Stimulated activated CD8-positive, alpha-beta memory T cell treated with anti-CD3 and anti-CD28 coated beads, Interleukin-12 subunit alpha, Interleukin-12 subunit beta, amount 100 ng/mL, for 4 hours (primary cell): ENCODE measurements at places on chromosomes 12 and 14.
A peak's percentile ranks its signal among the peaks of the same experiment; 100 is the strongest.

- DNase-seq, result no peak
Observed at GRCh38 chr12:124759841-124760503, 103.7 kb downstream of the SCARB1 start.

GRCh38 chr12:80484746-80485145, 40.7 kb downstream of the PTPRQ start:
- no peak for DNase-seq

GRCh38 chr14:76022991-76023390, 37.4 kb downstream of the IFT43 start:
- no peak for DNase-seq

GRCh38 chr12:130337488-130338303, at the start of gene PIWIL1:
Gene PIWIL1 (plus strand): TSS chr12:130337887. CDS start chr12:130342592, 4,705 bp downstream.
- DNase-seq, result no peak

GRCh38 chr12:27158297-27158696, 75.9 kb upstream of the C12orf71 start:
- DNase-seq, result no peak

DNA sequence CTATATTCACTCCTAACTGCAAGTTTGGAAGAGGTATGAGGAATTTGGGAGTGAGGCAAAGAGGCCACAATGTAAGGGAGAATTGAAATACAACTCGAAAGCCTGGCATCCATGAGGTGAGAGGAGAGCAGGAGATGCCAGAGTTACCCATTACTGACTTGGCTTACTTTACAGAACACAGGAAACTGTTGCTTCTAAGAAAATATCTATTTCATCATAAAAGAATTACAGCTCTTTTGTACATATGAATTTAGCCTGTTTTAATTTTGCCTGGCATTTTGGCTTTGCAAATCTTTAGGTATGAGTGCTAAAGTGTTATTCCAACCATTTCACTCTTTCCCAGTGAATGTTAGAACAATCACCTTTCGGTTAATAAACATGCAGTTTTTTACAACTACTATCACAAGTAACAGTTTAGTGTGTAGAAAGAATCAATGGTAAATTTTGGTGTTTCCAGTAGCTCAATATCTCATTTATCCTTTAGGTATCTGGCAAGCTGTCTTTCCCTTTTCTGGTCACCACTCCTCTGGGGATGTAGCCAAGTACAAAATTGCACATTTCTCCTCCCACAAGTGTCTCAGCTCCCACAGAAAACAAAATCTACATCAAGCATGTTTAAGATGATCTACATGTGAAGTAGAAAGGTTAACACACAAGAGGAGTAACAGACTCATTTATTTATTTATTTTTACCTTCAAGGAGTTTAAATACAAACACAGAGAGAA, 196.6 kb upstream of the DCN start:
- DNase-seq, result no peak

- no peak for DNase-seq
Observed at GRCh38 chr12:105047308-105047707, 37.0 kb downstream of the ALDH1L2 start.

DNA sequence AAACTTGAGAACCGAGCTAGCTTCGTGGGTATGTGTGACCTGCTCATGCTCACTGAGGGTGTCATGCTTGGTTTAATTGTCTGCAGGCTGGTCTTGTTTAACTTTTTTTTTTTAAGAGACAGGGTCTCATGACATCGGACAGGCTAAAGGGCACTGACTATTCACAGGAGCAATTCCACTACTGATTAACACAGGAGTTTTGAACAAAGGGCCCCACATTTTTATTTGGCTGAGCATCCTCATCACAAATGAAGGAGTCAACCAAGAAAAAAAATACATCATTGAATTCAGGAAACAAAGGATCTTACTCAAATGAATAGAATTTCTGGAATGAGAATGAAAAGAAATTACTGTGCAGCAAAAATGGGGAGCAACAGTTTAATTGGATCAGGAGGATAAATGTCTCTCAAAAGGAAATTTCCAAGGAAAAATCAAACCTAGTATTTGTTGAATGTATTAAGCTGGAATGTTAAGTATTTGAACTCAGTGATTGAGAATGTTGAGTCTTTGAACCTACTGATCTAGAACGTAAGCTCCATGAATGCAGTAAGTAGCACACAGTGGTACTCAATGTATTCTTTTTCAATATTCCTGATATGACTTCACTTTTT, 20.8 kb upstream of the PYROXD1 start:
- DNase-seq, result no peak

DNA sequence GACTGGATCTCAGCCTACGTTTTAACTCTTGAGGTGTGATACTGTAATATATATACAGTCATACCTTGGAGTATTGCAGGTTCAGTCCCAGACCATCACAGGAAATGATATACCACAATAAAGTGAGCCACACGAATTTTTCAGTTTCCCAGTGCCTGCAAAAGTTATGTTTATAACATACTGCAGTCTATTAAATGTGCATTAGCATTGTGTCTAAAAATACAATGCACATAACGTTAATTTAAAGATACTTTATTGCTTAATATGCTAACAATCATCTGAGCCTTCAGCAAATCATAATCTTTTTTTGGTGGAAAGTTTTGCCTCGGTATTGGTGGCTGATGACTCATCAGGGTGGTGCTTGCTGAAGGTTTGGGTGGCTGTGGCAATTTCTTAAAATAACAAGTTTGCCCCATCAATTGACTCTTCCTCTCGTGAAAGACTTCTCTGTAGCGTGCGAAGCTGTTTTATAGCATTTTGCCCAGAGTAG, 18.9 kb downstream of the PYROXD1 start:
- no peak for DNase-seq

DNA sequence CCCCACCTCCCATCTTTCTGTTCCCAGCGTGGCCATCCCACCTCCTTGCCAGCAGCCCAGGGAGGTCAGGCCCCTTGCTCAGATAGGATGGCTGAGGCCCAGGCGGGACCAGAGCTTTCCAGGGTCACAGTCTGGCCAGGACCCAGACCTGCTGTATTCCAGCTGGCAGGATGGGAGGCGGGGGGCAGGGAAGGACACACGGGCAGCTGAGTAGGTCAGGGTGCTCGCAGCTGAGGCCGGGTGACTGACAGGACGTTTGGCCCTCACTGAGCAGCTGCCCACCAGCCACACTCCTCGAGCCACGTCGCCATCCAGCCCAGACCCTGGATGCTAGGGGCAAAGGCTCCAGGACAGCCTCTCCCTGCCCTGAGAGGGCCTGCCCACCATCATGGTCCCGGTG, 4.0 kb downstream of the NUDT14 start:
- no peak for DNase-seq

- DNase-seq, result no peak
Observed at GRCh38 chr12:110920324-110920910, at the start of gene MYL2. Gene MYL2 (minus strand): TSS chr12:110920579. CDS start chr12:110920529, 50 bp downstream.

GRCh38 chr12:85179680-85180270, 100.2 kb upstream of the ALX1 start:
- no peak for DNase-seq

- DNase-seq, result no peak
Observed at GRCh38 chr12:38956337-38956736, 50.9 kb upstream of the CPNE8 start.

DNA sequence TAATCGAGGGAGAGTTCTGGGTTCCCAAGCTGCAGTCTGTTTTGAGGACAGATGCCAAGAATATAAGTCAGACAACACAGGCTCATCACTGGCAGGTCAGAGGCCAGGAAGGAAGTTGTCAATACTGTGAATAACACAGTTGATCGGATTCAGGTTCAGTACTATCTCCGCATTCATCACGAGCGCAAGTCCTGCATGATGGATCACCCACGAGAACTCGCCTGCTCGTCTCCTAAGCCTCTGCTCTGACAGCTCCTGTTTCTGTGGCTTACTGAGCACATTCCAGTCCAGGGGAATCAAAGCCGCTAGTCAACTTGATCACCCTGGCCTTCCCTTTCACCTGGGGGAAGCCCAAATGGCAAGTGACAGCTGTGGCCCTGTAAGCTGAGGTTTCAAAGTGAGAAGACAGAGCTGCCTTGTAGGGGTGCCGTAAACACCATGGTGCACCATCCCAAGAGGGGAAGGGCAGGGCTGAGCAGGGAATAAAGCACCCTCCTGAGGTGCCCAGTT, 60.1 kb upstream of the DICER1 start:
- no peak for DNase-seq

DNA sequence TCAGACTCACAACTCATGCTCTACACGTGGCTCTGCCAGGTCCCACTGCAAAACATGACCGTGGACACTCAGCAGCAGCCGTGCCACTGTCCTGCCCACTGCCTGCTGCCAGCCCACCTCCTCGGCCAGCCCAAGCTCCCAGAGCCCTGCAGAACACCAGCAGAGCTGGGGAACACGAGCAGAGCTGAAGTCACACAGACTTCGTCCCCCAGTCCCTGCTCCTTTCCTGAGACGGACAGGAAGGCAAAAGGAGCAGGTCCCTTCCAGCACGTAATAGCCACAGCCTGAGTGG, 152.1 kb downstream of the DPF3 start:
- DNase-seq, result no peak

- no peak for DNase-seq
Observed at GRCh38 chr14:74495356-74495755, 1.8 kb downstream of the ISCA2 start.

DNA sequence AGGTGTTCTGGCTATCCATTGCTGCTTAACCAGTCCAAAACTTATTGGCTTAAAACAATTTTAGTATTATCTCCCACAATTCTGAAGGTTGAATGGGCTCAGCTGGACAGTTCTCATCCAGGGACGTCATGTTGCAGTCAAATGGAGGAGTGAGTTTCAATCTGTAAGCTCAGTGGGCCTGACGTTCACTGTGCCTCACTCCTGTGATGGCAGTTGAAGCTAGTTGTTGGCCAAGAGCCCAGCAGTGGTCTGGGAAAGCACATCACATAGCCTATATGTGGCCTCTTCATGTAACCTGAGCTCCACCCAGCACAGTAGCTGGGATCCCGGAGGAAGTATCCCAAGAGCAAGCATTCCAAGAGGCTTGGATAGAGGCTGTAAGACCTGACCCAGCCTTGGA, 40.6 kb upstream of the CDKN3 start:
- DNase-seq, result no peak

DNA sequence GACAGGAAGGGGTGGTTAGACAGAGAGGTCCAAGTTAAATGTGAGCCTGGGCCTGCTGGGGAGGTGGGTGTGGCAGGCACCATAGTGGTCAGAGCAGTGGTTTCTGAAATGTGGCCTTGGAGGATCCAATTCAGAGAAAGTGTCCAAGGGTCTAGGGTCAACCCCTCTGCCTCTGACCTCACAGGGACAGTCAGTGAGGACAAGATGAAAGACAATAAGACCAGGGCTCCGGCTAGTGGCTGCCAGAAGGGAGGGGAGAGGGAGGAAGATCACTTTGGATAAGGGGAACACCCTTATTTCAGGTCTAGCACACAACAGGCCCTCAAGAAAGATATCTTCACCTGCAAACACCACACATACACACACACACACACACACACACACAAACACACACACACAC, 335.1 kb downstream of the MED13L start:
- DNase-seq, result no peak

DNA sequence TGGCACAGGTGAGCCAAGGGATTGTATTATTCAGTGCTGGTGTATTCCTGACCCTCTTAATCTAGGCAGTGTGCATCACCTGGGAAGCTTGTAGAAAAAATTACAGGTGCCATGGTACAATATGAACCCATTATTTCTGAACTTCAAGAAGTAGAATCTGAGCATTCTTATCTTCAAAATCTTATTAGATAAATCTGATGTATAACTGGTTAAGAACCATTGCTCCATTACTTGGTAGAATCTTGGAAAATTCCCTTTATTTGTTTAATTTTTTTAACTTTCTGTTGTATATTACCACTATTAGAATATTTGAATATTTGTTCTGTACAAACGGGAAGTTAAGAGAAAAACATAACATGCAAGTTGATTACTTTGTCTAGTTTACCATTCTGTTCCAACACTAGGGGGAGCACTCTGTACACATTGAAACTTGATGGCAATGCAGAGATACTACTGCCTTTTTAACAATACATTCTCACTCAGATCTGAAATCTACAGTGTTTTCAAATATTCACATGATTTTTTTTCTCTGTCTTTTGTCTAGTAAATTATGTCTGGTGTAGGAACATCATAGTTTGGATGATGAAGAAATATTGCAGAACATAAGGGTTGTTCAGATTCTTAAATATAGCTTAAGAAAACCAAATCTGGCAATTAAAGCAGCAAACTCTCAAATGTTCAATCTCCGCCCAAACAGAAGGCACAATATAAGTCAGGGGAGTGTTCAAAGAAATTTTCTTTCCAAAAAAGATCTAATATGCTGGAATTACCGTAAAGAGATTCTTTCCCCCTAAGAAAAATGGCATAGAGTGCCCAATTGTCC, 196.6 kb downstream of the PCNX1 start:
- no peak for DNase-seq

- DNase-seq, result no peak
Observed at GRCh38 chr12:25883026-25883916, 75.2 kb upstream of the RASSF8 start.

DNA sequence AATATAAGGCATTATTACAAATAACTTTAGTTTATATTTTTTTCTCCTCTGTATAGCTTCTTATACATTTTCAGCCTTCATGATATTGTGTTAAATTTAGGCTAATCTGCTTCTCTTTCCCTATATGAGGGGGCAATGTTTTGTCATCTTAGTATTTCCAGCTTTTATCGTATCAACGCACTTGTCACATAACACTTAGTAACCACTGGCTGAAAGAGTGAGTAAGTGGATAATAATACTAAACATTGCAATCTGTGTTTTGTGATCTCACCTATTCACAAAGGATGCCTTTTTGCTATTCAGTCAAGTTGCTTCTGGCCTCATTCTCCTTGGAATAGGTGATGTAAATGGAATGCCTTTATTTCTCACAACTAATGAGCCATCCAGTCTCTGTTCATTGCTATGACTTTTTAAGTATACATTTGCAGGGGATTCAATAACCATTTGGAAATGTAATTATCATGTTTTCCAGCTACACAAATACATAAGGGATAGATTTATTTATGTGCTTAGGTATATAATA, 260.9 kb downstream of the BMP4 start:
- DNase-seq, result no peak

- peak; percentile 43 for DNase-seq
Observed at GRCh38 chr12:51341251-51342007, 5.0 kb downstream of the CELA1 start.

GRCh38 chr12:92186038-92186470, 40.4 kb upstream of the BTG1 start:
- DNase-seq, result no peak

GRCh38 chr14:87869619-87870583, 123.1 kb downstream of the GALC start:
- DNase-seq, result no peak

GRCh38 chr14:67673451-67673850, 981 bp downstream of the VTI1B start:
- DNase-seq, result no peak

DNA sequence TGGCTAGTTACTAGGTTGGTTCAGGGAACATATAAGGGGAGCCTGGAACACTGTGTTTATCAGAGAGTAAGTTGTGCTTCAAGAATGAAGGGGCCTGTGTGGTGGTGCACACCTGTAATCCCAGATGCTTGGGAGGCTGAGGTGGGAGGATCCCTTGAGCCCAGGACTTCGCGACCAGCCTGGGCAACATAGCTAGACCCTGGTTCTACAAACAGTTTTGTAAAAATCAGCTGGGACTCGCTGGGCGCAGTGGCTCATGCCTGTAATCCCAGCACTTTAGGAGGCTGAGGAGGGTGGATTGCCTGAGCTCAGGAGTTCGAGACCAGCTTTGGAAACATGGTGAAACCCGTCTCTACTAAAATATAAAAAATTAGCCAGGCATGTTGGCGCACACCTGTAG, 42.1 kb upstream of the GPR132 start:
- no peak for DNase-seq
